NCI-H2081 (cell line): ENCODE measurements at places on chromosomes 3 and 15.

DNA sequence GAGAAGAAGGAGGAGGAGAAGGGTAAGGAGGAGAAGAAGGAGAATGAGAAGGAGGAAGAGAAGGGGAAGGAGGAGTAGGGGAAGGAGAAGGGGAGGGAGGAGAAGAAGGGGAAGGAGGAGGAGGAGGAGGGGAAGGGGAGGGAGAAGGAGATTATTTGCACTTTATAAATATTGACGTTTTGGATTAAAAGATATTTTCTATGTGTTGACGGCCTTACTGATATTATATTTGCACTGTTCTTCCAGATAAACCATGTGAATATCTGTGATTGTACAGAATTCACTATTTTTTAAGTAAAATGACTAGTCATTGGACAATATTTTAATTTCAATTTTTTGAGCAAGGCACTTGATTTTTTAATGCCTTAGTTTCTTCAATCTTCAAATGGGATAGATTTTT is 310.5 kb upstream of the DNAJC19 start:
- DNase-seq, result no peak

- no peak for DNase-seq
Measured at GRCh38 chr15:73600413-73601335, 32.5 kb downstream of the NPTN start.

- DNase-seq, result peak; percentile 49
Measured at GRCh38 chr3:133927540-133928066, 31.9 kb upstream of the RAB6B start.

DNA sequence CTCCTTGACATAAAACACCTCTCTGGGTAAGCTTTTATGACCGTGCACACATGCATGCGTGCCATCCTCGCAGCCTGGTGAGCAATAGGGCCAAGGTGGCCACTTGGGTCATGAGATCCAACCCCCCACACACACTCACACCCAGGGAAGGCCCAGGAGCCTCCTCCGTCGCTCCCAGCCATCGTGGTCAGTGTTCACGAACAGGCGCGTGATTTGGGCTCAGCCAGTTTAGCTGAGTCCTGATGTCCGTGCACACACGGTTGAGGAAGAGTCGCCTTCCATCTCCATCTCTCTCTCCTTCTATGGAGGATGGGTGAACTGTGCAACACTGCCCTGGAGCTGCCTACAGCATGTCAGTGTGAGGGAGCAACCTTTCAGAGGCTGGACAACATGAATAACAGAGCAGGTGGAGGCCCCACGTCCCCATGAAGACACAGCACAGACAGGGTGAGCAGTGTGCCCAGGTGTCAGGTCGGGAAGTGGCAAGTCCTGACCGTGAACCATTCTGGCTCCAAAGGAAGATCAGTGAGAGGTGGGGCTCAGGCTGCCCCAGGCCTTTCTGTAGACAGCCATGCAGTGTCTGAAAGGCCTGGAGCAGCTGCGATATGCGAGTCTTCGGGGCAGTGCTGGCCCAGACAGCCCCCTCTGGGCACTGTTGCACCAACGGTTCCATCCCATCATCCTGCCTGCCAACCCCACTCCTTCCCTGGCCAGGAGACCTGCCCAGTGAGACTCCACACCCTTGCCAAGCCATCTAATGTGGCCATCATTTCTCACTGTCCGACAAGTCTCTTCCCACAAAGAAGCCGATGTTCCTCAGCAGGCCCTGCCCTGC is 253.4 kb downstream of the OCA2 start:
- DNase-seq, result no peak

- DNase-seq, result no peak
Measured at GRCh38 chr15:67977414-67978089, 76.6 kb upstream of the PIAS1 start.

DNA sequence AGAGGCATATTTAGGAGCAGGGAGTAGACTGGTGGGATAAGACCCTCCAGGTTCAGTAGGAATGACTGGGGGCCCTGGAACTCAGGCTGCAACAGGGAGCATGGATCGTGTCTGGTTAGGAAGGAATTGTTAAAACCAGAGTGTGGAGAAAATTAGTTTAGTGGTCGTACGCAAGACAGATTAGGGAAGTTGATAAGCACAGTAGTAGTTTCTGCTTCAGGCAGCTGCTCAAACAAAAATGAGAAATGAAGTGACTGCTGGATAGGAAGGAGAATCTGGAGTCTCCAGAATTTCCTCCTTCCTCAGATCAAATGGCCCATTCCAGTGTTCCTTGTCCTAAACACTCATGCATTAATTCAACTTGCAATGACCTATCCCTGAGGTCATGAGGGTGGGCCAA is 11.2 kb downstream of the MYD88 start:
- no peak for DNase-seq

GRCh38 chr15:98787936-98788757 is 139.8 kb downstream of the IGF1R start:
- DNase-seq, result no peak

- no peak for DNase-seq
Measured at GRCh38 chr3:117874904-117875874, 1159.5 kb downstream of the IGSF11 start.

GRCh38 chr3:193981504-193981903 is 154.4 kb upstream of the HES1 start:
- no peak for DNase-seq

DNA sequence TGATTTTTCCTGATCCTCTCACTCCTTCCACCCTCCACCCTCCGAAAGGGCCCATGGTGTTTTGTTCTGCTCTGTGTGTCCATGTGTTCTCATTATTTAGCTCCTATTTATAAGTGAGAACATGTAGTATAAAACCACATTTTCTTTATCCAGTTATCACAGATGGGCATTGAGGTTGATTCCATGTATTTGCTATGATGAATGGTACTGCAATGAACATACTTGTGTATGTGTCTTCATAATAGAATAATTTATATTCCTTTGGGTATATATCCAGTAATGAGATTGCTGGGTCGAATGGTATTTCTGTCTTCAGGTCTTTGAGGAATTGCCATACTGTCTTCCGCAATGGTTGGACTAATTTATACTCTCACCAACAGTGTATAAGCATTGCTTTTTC is 126.0 kb downstream of the IMPG2 start:
- DNase-seq, result no peak

- no peak for DNase-seq
Measured at GRCh38 chr15:71571641-71572040, 238.7 kb upstream of the NR2E3 start.

GRCh38 chr3:98823791-98824190 is 60.7 kb downstream of the ST3GAL6 start:
- no peak for DNase-seq

- no peak for DNase-seq
Measured at GRCh38 chr3:79199966-79200365, 567.8 kb downstream of the ROBO1 start.

GRCh38 chr3:23735062-23735461 is 70.7 kb upstream of the UBE2E1 start:
- no peak for DNase-seq

- no peak for DNase-seq
Measured at GRCh38 chr3:113070072-113070640, 79.4 kb downstream of the GTPBP8 start.

DNA sequence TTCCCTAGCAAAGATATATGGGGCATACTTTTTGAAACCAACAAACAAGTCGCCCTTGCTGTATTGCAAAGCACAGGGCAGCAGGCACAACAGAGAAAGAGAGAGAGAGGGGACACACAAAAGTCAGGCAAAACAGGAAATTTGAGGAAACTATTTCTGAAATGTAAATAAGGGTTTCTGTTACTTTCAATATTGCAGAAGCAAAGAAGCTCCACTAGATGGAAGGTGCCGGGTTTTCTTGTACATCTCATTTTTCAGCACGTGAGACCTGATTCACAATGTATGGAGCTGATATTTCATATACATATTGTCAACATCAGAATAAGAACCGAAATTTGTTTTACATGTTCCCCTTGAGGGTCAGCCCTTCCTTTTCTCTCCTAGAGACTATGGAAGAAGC is 127.4 kb downstream of the FOXP1 start:
- no peak for DNase-seq

GRCh38 chr15:47819158-47819557 is 101.9 kb downstream of the SEMA6D start:
- DNase-seq, result no peak

GRCh38 chr15:92049290-92049989 is 195.9 kb downstream of the SLCO3A1 start:
- DNase-seq, result peak; percentile 21

DNA sequence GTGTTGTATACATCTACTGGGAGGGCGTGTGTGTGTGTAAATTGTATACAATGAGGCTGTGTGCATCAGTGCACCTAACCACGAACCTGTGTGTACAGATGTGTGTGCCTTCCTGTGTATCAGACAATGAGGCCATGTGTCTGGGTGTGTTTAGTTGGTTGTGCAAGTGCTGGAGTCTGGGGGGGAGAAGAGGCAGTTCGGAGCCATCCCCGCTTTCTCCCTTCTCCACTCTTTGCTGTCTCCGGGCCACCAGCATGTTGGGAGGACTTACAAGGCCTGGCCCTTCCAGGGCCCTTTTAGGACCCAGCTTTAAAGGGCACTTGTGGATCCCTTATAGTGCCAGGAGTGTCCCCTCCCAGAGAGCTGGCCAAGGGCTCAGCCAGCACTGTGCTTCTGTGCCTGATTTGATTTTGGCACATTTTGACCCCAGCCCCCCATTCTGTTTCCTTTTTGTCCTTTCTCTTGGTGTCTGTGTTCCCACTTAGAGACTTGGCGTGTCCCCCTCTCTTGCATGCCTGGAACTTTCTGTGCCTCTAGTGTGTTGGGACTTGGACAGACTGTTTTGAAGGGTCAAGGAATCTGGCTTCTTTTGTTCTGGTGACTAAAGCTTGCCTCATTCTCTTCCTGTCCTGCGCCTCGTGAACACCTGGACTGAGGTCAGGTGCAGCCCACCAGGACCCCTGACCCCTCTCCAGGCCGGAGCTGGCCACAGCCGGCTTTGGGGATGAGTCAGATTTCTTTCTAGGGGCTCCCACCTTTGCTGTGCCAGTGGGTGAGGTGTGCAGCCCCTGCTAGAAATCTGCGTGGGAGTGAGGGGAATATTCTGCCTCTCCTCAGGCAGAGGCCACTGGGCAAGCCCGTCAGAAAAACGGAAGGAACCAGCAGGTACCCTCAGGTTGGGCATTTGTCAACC is 1.5 kb downstream of the CTDSPL start:
- DNase-seq, result no peak

- DNase-seq, result no peak
Measured at GRCh38 chr3:11541321-11542303, 102.1 kb downstream of the VGLL4 start.

- DNase-seq, result no peak
Measured at GRCh38 chr3:78506581-78507195, 1261.1 kb downstream of the ROBO1 start.

DNA sequence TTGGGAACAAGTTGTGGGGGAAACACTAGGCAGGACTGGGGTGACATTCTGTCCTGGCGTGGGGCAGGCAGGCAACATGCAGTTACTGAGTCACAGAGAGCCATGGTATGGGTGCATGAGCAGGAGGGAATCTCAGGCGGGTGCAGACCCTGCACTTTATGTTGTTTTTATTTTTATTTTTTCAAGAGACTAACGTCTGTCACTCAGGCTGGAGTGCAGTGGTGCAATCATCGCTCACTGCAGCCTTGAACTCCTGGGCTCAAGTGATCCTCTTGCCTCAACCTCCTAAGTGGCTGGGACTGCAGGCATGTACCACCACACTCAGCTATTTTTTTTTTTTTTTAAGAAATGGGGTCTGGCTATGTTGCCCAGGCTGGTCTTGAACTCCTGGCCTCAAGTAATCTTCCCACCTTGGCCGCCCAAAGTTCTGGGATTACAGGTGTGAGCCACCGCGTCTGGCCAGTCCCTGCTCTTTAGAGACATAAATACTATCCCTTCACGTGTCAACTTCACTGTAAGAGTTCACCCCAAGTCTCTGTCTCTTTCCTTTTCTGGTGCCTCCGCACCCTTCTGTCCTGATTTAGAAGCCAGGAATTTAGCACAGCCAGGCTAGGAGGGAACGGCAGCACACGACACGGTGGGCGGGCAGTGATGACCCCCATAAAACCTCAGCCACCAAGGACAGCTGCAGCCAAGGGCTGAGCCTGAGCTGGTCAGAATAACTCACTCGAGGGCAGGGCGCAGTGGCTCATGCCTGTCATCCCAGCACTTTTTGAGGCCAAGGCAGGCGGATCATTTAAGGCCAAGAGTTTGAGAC is 72.8 kb upstream of the IQSEC1 start:
- no peak for DNase-seq

DNA sequence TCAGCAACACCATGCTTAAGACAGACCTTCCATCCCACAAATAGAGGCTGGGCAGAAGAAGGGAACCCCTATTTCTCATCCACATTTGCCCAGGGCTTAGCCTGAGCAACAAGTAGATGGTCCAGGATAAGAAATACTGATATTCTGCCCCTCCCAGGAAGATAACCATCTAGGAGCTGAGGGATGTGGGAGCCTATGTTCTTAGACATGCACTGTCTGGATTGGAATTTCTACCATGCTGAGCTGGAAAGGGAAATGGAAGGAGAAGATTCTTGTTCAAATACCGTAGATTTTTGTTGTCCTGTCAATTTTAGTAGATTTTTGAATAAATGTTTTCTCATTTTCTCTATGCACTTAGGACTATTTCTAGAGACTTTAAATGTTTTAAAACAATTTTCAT is 450.7 kb upstream of the SEMA6D start:
- DNase-seq, result no peak

- peak; percentile 2 for DNase-seq
Measured at GRCh38 chr3:37308247-37308646, 133.9 kb upstream of the LRRFIP2 start.

GRCh38 chr15:90625037-90625436 is 92.1 kb upstream of the BLM start:
- no peak for DNase-seq

DNA sequence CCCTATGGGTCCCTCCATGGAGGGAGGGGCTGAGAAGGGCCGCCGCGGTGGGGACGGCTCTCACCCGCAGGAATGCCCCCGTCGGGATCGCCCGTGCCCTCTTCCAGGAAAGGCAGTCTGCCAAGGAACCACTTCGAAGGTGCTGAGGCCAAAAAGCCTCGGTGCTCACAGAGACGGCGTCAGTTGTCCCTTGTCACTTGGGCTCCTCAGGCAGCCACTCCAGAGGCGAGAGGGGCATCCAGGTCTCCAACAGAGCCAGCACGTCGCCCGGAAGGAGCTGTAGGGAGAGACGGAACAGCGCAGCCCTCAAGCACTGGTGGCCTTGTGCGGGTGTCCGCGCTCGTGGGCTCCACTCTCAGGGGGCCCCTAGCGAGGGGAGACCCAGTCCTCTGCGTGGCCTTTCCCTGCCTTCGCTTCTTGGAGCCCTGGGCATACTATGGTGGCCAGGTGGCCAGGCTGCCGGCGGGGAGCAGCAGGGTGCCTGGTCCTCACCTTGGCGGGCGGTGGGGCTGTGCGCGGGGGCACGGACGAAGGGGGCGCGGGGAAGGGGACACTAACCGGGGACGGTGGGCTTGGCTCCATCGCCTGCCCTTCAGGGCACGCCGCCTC is 994 bp downstream of the MESP1 start:
- DNase-seq, result peak; percentile 35

DNA sequence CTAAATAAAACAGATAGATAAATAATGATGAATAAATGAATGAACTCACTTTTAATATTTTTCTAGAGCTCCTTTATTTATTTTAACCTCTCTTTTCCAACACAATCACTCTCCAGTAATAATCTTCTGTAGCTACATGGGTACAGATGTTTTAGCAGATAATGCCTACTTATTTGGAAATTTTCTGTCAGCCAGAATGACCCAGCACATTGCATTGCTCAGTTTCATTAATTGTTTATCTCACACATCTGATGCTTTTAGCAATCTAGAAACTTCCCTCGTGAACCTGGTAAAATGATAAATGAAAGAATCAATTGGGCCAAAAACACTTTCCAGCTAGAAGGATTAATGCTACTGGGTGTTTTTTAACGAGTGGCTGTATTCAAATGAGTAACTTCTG is 14.9 kb upstream of the MYH15 start:
- DNase-seq, result no peak
